ENCODE measurements at places on chromosomes 16 and 17. TPM values are rescaled to one million over a fixed set of nuclear protein-coding genes. Genes with fewer than 3 reads are reported as not detected.

Gene KIF2B
- not detected for total RNA-seq

Gene RTN4RL1
- 1.3 TPM for total RNA-seq

- DNase-seq, result no peak
These were observed 666.2 kb downstream of the TOX3 start for GRCh38 chr16:51880776-51881175.

Gene NPIPA8
- total RNA-seq, result 0.26 TPM

DNA sequence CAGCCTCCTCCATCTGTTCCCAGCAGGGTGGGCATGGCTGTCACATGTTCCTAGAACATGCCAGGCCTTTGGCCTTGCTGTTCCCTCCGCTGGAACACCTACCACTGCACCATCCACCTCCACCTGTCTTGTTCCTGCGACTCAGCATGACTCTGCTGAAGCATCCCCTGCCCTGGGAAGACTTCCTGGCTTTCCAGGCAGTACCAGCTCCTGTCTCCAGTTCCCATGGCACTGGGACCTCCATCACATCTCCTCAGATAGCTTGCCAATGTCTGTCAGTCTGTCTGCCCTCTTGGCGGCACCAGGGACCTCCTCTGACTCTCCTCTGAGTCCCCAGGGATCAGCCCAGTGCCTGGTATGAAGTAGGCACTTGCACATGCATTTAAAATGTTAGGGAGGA, 15.7 kb downstream of the PDP2 start:
- no peak for DNase-seq

- no peak for DNase-seq
These were observed 114.0 kb upstream of the GOT2 start for GRCh38 chr16:58847902-58848661.

GRCh38 chr16:27853651-27854050, 209.9 kb downstream of the GSG1L start:
- DNase-seq, result no peak

Gene CDC27
- total RNA-seq, result 110 TPM

Gene MFAP4
- 123 TPM for total RNA-seq

Gene CBFA2T3
- 1.5 TPM for total RNA-seq

- no peak for DNase-seq
These were observed 70.9 kb upstream of the SALL1 start for GRCh38 chr16:51222016-51222415.

DNA sequence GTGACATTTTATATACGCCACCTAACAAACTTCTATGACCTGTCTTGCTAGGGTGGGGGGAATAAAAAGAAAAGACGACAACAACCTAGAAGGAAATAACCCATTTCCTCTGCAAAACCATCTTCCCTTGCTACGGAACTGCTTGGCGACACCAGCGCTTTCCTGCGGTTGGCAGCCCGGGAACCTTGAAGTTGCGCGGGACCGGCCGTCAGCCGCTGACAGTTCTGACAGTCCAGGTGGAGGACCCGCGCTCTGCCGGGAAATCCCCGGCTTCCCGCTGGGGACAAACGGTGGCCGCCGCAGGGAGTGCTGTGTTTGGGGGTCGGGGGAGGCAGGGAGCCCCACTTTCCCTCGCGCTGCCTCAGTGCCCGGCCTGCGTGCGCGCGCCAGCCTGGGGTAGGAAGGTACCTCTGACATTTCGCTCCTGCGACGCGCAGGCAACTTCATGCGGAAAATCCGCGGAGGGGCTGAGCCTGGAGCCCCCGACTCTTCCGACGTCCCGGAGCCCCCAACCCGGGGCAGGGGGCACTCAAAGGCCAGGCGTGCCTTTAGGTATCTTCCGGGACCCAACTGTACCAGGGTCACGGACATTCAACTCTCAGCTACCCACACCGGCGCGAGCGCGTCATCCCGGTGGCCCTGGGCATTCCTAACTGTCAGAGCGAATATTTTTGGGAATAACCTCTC, 516 bp downstream of the SLC16A6 start:
- no peak for DNase-seq

- no peak for DNase-seq
These were observed 20.1 kb upstream of the CNOT1 start for GRCh38 chr16:58649707-58650106.

GRCh38 chr17:43816336-43817320, 16.3 kb downstream of the MPP3 start:
- DNase-seq, result no peak

DNA sequence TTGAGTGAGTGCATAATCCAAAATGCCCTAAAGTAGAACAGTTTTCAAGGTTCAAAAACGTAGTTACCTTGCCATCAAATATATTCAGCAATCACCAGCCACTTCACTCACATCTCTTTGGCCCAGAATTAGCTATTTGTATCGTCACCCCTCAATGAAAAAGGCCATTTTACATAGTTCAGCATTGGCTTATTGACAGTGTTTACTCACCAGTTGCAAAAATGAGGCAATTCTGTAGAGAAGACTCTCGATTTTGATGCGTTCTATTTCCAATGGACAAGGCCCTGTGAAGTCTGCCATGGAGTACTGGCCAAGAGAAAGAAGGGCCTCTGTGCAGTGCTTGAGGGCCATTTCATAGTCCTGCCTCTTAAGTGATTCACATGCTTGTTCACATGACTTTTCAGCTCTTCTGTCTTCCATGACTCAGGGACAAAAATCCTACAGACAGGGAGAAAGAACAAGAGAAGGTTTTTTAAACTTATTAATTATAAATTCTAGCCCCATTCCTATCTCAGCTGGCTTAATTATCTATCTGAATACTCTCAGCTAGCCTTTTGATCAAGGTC, 26.5 kb downstream of the HELZ start:
- no peak for DNase-seq

Gene FBXL16
- total RNA-seq, result 0.26 TPM

DNA sequence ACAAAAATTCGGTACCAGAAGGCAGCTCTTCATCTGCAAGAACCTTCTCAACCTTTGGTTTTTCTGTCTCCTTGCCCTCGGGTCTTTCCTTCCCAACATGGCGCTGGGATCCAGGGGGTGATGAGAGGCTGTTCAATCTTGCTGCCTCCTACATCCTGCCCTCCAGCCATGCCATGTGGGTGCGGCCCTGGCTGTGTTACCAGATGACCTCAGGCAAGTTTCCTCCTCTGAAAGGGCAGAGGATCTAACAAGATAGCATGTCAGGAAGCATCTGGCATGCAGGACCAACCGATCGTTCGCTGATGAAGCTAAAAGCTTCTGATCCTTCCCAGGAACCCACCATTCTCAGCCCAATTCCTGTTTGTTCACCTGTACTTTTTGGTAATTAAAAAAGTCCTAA, 36.8 kb upstream of the BCAR1 start:
- no peak for DNase-seq

Gene FDXR
- 3.7 TPM for total RNA-seq

DNA sequence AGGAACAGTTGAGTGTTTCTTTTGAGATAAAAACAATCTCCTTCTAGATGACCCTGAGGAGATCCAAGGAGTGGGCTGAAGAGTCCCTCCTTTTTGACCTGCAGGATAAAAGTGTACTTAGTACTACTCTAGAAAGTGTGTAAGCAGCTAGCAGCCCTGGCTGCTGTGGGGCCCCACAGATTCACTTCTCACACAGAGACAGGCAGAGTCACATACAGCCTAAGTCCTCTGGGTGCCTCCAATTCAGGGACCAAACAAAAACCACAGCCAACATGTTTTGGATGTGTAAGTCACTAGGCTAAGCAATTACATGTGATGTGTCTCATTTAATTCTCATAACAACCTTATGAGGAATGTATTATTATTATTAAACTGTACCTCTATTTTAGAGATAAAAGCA, 97.1 kb downstream of the TMEM100 start:
- DNase-seq, result no peak

DNA sequence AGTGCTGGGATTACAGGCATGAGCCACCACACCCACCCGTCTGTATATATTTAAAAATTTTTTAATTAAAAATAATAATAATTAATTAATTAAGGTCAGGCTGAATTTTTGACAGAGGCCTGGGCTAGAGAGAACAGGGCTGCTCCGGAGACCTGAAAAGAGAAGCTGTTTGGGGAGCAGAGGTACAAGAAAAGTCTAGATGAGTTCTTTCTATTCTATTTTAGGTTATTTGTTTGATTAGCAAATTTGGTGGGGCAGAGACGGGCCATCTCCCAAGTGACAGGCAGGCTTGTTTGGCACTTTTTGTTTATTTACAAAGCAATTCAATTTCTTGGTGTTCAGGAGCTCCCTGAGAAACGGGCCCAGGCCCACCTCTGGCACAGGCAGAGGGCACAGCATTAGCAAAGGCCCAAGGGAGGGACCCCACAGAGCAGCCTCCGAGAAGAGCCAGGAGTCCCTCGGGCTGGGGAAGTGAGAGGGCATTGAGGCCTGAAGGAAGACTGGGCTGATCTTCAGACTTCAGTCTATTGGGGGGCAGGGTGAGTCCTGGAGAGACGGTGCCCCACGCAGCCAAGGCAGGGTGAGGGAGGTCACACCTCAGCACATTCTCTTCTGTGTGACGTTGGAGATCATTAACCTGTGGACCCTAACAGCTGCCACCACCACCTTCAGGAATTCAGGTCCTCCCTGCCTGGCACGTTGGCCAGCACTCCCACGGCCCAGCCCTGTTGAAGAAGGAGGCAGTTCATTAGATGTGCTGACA, 10.8 kb upstream of the RIPOR1 start:
- no peak for DNase-seq

Gene HSD11B2
- total RNA-seq, result 6.9 TPM

GRCh38 chr17:15284107-15284506, 19.0 kb upstream of the PMP22 start:
- no peak for DNase-seq

Gene CCDC144A
- total RNA-seq, result 4.7 TPM

Gene ABCA10
- 40.4 TPM for total RNA-seq

Measured in urinary bladder (tissue), 4 donors.